ENCODE measurements at places on chromosomes 11 and 22. TPM values are rescaled to one million over a fixed set of nuclear protein-coding genes. Genes with fewer than 3 reads are reported as not detected.

DNA sequence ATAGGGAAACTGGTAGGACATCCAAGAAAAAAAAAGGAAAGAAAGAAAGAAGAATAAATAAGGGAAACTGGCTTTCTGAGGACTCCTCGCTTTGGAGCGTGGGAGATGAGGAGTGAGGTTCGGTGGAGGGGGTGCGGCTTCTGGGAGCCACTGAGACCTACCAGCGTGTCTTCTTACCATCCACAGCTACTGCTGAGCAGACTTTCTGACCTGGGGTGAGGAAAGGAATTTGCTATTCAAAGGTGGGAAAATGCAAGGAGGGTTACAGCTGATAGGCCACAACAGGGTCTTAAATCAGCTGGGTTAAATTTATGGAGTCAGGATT lies 488 bp upstream of the SELENOM start:
- no peak for DNase-seq
- no peaks in the 10 kb centered on the region for H3K36me3 ChIP-seq
- no peaks in the 10 kb centered on the region for H3K27me3 ChIP-seq
- H3K27ac ChIP-seq = peak overlapping the region; percentile 59

GRCh38 chr22:30591191-30591587 lies 521 bp downstream of the PES1 start:
- H3K4me3 ChIP-seq = no peak overlapping the region
- no peaks in the 10 kb centered on the region for H3K4me1 ChIP-seq
- peak; percentile 18 for DNase-seq
- H3K27ac ChIP-seq = no peak overlapping the region
- peaks cover 43% of the 10 kb centered on the region for H3K36me3 ChIP-seq
- peaks cover 4% of the 10 kb centered on the region for H3K27me3 ChIP-seq

GRCh38 chr11:126214841-126215240 lies 3.3 kb downstream of the FAM118B start:
- H3K36me3 ChIP-seq = peaks cover 8% of the 10 kb centered on the region
- no peak for DNase-seq
- peaks cover 49% of the 10 kb centered on the region for H3K4me1 ChIP-seq
- H3K27me3 ChIP-seq = no peaks in the 10 kb centered on the region

- no peak overlapping the region for H3K27ac ChIP-seq
- peaks cover 14% of the 10 kb centered on the region for H3K4me1 ChIP-seq
- peak overlapping the region; percentile 82 for H3K4me3 ChIP-seq
- peak; percentile 87 for DNase-seq
- no peaks in the 10 kb centered on the region for H3K27me3 ChIP-seq
These were observed 19.2 kb upstream of the PLET1 start for GRCh38 chr11:112279901-112280267.

DNA sequence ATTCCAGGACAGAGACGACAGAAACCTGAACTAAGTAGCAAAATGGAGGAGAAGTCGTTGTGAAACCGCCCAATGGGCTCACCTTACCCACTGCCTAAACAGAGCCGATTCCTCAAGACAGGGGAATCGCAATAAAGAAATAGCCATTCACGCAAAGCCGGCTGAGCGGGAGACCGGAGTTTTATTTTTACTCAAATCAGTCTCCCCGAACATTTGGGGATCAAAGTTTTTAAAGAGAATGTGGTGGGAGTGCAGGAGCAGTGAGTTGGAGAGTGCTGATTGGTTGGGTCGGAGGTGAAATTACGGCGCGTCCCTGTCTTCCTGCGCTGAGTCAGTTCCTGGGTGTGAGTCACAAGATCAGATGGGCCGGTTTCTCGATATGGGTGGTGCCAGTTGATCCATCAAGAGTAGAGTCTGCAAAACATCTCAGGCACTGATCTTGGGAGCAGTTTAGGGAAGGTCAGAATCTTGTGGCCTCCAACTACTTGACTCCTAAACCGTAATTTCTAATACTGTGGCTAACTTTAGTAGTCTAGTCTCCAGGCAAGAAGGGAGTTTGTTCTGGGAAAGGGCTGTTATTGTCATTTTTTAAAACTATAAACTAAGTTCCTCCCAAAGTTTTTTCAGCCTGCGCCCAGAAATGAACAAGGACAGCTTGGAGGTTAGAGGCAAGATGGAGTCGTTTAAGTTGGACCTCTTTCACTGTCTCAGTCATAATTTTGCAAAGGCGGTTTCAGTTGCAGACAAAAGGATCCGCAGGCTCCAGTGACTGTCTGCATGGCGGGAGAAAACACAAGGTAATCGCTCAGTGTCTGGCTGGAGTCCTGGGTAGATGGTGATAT lies 34.1 kb downstream of the OR4D9 start:
- peaks cover 20% of the 10 kb centered on the region for H3K4me1 ChIP-seq
- H3K27me3 ChIP-seq = no peaks in the 10 kb centered on the region
- H3K4me3 ChIP-seq = no peak overlapping the region
- no peak for DNase-seq
- H3K27ac ChIP-seq = no peak overlapping the region
- H3K36me3 ChIP-seq = no peaks in the 10 kb centered on the region

GRCh38 chr11:69880041-69880825 lies 61.0 kb upstream of the FGF3 start:
- H3K4me1 ChIP-seq = no peaks in the 10 kb centered on the region
- no peaks in the 10 kb centered on the region for H3K36me3 ChIP-seq
- H3K27ac ChIP-seq = no peak overlapping the region
- H3K27me3 ChIP-seq = peaks cover 6% of the 10 kb centered on the region
- no peak overlapping the region for H3K4me3 ChIP-seq
- DNase-seq = no peak

- no peak for DNase-seq
- H3K27me3 ChIP-seq = peaks cover 2% of the 10 kb centered on the region
- no peak overlapping the region for H3K27ac ChIP-seq
These were observed 185.4 kb downstream of the AASDHPPT start for GRCh38 chr11:106262852-106263251.

DNA sequence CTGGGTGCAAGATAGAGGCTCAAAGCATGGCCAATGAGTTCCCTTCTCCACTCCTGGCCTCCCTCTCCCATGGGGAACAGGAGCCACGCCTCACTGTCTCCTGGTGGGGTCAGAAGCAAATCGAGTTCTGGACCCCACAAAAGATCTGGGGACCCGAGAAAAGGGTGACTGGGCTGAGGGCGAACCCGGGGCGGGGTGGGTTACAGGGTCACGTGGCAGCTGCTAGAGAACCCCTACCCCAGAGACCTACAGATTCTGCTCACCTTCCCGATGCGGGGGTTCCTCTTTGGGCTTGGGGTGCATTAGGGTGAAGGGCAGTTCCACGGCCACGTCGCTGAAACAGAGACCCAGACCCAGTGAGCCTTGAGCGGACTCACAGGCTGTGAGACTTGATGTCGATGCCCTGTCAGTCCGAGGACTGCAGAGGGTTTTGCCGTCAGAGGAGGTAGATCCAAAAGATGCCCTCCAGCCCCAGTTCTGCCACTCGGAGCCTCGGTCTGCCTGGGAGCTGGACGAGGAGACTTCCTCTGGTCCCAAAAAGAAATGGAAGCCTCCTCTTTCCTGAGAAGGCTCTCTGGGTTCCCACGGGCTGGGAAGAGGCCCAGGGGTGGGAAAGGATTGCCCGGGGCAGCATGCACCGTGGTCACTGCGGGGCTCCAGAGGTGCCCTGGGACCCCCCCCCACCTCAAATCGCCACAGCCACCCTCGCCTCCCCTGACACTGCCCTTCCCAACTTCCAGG lies 28.2 kb downstream of the TPBGL start:
- no peak overlapping the region for H3K4me3 ChIP-seq
- H3K27ac ChIP-seq = no peak overlapping the region
- H3K4me1 ChIP-seq = peaks cover 20% of the 10 kb centered on the region
- H3K36me3 ChIP-seq = peaks cover under 1% of the 10 kb centered on the region
- no peak for DNase-seq
- H3K27me3 ChIP-seq = no peaks in the 10 kb centered on the region

DNA sequence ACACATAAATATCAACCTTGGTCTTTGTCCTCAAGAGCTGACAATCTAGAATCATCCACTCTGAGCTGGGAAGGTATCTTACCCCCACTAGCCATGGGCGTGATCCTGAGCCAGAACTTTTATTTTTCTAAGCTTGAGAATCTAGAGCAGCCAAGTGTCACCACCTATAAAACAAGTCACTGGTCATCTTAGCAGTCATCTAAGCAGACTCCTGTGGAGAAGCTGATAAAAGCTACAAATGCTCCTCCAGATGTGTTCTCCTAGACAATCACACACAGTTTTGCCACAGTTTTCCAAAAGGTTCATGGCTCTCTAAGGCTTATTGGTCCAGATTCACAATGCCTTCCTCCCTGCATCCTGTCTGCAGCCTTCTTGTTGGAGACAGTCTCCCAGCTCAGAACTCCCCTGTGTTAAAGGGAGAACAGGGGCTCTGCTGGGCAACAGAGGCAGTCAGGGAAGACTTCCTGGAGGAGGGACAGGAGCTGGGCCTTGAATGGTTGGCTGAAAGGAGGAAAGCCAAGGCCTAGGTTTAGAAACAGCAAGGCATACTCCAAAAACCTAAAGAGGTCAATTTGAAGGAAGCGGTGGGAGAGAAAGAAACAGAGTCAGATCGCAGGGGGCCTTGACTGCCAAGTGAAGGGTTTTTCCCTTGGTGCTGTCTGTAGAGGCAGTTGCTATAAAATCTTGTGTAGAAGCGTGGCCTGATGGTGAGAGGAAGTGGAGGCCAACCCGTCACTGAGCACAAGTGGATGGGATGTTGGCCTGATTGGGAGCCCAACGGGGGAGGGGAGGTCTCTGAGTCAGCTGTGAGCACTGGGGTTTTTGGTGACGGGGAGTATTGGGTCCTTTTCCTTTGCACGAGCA lies 42.0 kb downstream of the ALX4 start:
- no peaks in the 10 kb centered on the region for H3K4me1 ChIP-seq
- H3K36me3 ChIP-seq = no peaks in the 10 kb centered on the region
- no peak overlapping the region for H3K4me3 ChIP-seq
- H3K27me3 ChIP-seq = peaks cover 4% of the 10 kb centered on the region
- no peak for DNase-seq
- H3K27ac ChIP-seq = no peak overlapping the region

- no peaks in the 10 kb centered on the region for H3K36me3 ChIP-seq
- no peak for DNase-seq
- peak overlapping the region; percentile 13 for H3K4me3 ChIP-seq
These were observed 2.3 kb upstream of the MCAM start for GRCh38 chr11:119319136-119319699.

DNA sequence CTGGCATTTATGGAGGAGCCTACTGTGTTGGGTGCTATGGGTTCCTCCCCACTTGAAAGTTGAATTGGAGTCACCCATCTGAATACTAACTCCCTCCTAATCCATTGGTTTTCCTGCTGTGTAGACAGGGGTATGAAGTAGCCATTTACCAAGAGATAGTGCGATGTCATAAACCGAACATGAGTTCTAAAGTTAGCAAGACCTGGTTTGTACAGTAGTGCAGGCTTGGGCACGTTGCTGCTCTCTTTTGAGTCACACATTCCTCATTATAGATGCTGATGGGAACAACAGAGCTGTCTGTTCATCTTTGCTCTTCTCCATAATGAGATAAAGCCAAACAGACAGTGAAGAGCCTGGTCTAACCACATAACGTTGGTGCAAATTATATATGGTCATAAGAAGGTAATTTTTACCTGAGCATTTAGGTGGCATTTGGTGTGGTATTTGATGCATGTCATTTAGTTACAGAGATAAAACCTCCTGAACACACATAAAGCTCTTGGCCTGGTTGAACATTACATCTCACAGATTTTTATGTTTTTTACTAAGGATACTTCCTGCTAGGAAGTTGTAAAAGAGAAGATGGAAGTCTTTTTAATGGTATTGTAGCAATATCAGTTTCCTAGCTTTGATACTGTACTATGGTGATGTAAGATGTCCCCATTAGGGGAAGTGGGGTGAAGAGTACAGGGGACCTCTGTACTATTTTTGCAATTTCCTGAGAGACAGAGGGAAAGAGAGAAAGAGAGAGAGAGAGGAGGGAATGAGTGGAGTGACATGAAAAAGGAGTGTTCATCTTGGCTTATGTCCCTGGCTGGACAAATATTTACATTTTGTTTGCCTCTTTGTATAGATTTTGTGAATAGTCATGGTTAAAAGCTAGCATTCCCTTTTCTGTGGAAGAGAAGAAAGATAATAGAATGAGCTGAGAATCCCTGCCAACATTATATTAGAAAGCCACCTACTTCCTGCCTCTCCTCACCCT lies 27.9 kb downstream of the GRAP2 start:
- H3K27me3 ChIP-seq = no peaks in the 10 kb centered on the region
- H3K27ac ChIP-seq = no peak overlapping the region
- DNase-seq = no peak
- peaks cover 3% of the 10 kb centered on the region for H3K36me3 ChIP-seq

DNA sequence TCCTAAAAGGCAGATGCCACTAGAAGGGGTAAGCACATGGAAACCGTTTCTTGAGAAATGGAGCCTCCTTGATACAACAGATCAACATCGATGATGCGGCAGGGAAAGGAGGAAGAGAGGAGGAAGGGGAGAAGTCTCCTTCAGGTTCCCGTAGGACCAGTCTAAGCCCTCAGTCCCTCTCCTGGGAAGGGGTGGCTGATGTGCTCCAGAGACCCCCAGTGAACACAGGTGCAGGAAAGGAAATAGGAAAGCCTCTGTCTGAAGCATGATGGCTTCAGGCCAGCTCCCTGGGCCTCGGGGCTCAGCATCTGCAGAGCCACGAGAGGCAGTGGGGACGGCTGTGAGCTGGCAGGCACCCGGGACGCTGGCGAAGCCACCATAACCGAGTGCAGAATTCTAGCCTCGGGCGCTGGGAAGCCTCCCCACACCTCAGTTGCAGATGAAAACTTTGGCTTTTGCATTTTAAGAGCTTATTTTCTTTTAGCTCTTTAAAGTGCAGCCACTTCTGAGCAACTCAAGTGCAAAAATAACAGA lies 1.8 kb downstream of the SPATA19 start:
- H3K36me3 ChIP-seq = no peaks in the 10 kb centered on the region
- peaks cover 2% of the 10 kb centered on the region for H3K4me1 ChIP-seq
- no peak overlapping the region for H3K27ac ChIP-seq
- peaks cover 24% of the 10 kb centered on the region for H3K27me3 ChIP-seq

GRCh38 chr11:111455291-111456085 lies 56.7 kb downstream of the BTG4 start:
- H3K4me3 ChIP-seq = no peak overlapping the region
- peak; percentile 6 for DNase-seq
- no peak overlapping the region for H3K27ac ChIP-seq
- peaks cover 4% of the 10 kb centered on the region for H3K27me3 ChIP-seq
- no peaks in the 10 kb centered on the region for H3K36me3 ChIP-seq

- peaks cover 31% of the 10 kb centered on the region for H3K36me3 ChIP-seq
- H3K4me3 ChIP-seq = no peak overlapping the region
- no peaks in the 10 kb centered on the region for H3K27me3 ChIP-seq
- H3K27ac ChIP-seq = no peak overlapping the region
- DNase-seq = no peak
These were observed 11.3 kb downstream of the TRIM66 start for GRCh38 chr11:8671193-8671612.

ASCL2 gene
- total RNA-seq = 2.7 TPM

THRSP gene
- not detected for total RNA-seq

OR8G1 gene
- not detected for total RNA-seq

PVALB gene
- not detected for total RNA-seq
